ENCODE measurements at places on chromosomes 7 and 10.

GRCh38 chr10:120493411-120494312 is 36.6 kb downstream of the PLPP4 start:
- no peak for DNase-seq

GRCh38 chr7:3076163-3076562 is 32.5 kb upstream of the CARD11 start:
- DNase-seq = no peak

DNA sequence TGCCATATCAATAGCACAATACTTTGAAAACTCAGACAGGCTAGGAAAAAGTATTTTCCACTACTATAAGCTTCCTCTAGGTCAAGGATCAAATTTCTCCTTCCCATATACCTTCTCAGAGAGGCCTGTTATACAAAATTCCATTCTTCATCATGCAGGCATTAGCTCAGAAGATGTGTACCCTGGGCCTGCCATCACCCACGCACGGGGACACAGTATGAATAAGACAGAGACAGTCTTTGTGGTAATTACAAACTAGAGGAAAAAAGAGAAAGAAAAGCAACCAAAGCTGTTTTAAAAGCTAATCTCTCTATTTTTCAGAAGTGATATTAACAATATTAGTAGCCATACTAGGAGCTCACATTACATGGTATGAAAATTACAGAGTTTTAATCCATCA is 236.8 kb upstream of the AOAH start:
- DNase-seq = no peak

DNA sequence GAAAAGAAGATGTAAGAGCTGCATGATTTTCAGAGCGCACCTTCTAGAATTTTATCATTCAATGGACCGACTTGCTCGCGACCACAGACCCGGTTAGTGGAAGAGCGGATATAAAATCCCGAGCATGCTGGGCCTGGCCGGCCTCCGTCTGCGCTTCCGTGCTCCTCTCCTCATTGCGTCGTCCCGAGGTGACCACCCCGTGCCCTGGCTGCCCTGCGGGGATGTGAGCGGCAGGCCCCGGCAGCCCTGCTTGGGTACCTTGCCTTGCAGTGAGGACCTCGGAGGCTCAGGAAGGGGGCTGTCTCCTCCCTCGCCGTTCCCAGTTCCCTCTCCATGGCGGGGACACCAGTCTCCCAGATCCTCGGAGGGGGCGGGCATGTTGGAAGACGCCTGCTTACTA is 330.9 kb upstream of the SHH start:
- DNase-seq = no peak

DNA sequence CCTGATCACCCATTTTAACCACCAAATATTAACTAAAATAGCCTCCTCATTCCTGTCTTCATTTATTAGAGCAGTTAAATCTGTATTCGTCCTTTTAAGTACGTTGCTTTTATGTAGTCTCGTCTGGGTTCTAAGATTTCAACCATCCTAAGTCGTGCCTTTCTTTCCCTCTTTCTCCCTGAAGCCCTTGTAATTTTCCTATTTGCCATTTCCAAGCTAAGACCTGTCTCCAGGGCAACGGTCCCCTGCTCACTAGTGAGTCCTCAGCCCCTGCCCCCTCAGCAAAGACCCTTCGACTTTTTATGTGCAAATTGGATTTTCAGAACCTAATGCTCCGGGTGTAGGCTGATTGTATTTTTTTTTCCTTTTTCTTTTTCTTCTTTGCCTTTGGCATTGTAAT is 16.1 kb upstream of the MEST start:
- DNase-seq = no peak

GRCh38 chr10:117936141-117936540 is 110.6 kb downstream of the RAB11FIP2 start:
- no peak for DNase-seq

- DNase-seq = no peak
Measured at GRCh38 chr7:11457419-11457818, 374.6 kb downstream of the THSD7A start.

DNA sequence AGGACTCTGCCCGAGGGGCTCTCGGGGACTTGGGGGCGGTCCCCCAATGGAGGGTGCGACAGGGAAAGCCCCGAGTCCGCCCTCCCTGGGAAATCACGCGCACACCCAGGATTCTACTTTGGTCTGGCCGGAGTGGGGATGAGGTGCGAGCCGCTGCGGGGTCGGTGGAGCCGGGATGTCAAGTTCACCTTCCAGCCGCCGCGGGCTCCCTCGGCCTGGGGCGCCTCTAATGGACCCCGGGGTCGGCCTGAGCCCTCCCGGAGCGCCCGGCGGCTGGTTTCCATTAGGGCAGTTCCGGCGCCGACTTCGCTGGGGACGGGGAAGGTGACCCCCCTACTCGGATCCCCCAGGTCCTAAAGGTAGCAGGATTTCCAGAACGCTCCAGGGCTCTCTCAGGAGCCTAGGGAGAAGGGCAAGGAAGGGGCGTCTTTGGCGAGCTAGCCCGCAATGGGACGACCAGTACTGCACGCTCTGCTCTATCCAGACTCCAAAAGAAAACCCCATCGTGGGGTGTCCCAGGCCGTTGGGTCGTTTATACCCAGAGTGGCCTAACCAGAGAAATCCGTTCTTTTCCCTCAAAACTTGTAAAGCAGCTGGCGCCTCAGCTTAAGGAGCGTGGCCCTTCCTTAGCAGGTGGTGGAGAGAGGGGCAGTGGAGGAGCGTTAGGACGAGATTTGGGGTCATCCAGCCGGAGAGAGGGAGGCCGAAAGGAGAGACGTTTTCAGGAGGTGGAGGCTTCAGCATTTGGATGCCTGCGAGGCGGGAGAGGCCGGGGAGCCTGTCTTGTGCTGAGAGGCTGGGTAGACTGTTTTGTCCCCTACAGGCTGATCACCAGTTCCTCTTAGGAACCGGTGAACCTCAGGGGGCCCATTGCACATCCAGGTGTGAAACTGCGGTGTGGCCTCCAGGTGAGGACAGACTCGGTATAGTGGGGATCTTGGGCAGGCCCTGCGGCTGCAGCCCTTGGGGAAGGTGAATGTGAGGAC is 860 bp upstream of the WDR86 start:
- peak; percentile 85 for DNase-seq

- DNase-seq = peak; percentile 41
Measured at GRCh38 chr7:155427411-155428038, 30.4 kb upstream of the EN2 start.

DNA sequence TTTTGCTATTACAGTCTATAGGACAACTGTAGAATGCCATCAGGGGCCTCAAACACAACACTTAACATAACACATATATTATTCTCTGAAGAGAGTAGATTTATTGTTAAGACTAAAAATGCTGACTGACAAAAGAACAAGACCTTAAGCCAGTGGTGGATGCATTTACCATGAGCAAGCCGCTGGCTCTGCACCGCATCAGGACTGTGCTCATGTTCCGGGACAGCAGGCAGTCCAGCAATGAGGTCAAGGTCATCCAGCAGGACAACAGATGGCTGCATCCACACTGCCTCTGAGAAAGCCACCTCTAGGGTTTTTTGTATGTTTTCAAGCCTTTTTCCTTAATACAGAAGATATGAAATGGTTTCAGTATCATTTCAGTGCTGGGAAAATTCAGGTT is 23.8 kb downstream of the PEX1 start:
- DNase-seq = no peak

DNA sequence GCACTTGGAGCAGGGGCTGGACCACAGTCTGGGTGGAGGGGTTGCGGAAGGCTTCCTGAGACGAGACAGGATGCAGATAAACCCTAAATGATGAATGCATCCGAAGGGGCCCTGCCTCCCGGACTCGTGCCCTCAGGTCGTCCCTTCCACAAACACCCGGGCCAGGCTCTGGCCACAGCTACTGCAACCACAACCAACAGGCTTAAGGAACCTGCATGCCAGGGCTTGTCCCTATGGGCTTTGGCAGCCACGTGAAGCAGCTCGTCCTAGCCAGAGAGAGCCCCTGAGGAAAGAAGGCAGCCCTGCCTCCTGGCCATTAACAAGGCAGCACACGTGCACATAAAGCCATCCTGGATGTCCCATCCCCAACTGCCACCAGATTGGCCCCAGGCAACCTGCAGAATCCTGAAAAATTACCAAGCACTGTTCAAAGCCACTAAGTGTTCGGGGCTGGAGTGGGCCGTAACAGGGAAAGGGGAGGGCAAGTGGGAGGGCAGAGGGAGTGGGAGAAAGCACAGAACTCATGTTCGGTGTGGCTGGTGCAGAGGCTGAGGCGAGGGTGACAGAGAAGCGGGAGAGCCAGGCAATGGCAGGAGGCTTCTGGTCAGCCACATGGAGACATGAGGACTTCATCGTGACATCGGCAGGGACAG is 62.7 kb downstream of the MAD1L1 start:
- no peak for DNase-seq

GRCh38 chr7:150447966-150448788 is 2.3 kb upstream of the GIMAP8 start:
- DNase-seq = no peak

DNA sequence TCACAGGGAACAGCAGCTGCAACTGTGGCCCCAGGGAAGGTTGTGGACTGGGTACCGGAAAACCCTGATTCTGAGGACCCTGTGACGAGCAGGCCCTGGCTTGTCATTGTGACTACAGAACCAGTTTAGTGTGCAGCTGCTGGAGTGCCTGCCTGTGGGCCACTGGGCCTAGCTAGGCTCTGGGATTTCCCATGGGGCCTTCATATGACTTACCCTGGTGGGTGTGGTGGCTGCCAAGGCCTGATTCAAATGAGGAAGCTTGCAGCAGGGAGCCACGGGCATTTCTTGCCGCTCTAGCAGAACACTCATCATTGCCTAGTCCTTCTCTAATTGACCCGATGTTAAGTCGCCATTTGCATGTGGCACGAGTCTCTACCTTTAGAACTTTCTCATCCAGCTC is 14.7 kb upstream of the CAMK2G start:
- no peak for DNase-seq

- DNase-seq = no peak
Measured at GRCh38 chr10:24451325-24451820, 242.4 kb downstream of the KIAA1217 start.

DNA sequence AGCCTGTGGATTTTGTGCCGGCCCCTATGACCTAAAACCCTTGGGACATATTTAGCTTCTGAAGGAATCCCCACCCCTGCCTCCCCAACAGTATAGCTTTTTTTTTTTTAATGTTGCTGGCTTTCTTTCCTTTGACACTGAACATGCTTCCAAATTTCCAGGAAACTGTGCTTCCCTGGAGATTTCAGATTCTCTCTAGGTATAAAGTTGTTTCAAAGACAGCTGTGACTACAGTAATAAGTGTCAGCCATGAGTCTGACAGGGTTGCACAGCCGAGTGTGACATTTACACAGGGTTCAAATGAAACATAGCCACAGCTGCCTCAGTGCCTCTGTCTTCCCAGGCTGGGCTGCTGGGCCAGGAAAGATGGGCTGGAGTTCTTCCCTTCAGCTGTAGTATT is 466.6 kb upstream of the COBL start:
- no peak for DNase-seq

DNA sequence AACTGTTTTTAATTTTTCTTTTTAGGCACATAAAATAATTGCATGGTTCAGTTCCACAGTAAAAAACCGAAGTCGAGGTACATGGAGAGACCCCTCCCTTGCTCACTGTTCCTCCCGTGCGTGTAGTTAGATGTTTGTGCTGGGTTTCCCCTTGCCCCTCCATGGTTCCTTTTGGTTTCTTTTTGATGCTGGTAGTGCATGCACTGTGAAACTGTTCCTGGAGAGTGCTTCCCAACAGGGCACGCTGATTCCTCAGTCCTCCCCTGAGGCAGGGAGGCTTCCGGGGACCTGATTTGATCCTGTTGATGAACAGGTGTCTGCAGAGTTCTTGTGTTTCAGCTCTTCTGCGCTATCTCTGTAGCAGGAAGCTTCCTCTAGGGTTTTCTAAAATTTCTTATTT is 69.5 kb downstream of the ADCY1 start:
- no peak for DNase-seq

GRCh38 chr7:17773289-17773626 is 167.0 kb downstream of the SNX13 start:
- DNase-seq = no peak

DNA sequence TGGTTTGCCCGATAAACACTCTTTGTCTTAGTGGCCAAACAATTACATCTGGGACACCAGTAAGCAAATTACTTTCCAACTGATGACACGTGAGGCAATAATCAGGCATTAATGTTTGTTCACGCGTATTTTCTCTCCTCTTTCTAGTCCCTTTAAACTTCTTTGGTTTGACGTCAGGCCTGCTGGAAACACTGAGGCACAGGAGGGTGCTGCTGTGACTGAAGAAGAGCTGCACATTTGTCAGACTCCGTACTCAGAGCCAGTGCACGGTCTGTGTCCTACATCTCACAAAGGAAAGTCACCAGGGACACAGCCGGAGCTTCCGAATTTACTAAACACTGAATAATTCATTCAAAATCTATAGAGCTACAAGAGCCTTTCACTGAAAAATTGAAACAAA is 57.6 kb upstream of the ANAPC16 start:
- no peak for DNase-seq

Measured in kidney (tissue), 22 donors.